Transverse colon (tissue), 4 donors: ENCODE measurements at places on chromosomes 4 and X.

DNA sequence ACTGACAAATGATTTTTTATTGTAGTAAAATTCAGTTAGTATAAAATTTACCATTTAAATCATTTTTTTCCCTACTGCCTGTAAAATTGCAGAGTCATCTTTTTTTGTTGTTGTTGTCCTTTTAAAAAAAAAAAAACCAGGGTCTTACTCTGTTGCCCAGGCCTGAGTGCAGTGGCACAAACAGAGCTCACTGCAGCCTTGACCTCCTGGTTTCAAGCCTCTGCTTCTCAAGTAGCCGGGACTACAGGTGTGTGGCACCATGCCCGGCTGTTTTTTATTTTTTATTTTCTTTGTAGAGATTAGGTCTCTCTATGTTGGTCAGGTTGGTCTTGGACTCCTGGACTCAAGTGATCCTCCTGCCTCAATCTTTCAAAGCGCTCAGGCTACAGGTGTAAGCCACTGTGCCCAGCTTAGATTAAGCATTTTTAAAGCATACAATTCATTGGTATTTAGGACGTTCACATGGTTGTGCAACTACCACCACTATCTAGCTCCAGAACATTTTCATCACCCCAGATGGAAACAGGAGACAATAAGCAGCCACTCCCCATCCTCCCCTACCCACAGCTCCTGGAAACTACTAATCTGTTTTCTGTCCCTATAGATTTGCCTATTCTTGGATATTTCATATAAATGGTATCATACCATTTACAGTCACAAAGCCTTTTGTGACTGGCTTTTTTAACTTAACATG, 59.7 kb upstream of the PGRMC2 start:
- DNase-seq, result no peak

GRCh38 chr4:62006108-62006507, 806.0 kb downstream of the ADGRL3 start:
- no peak for DNase-seq

- DNase-seq, result no peak
Observed at GRCh38 chr4:87416965-87417364, 5.4 kb upstream of the NUDT9 start.

GRCh38 chr4:174023641-174024040, 259.8 kb downstream of the FBXO8 start:
- no peak for DNase-seq

- DNase-seq, result no peak
Observed at GRCh38 chr4:6241062-6241845, 28.4 kb upstream of the WFS1 start.

GRCh38 chr4:8050555-8051206, 107.9 kb downstream of the ABLIM2 start:
- peak; percentile 58 for DNase-seq

- DNase-seq, result no peak
Observed at GRCh38 chrX:38824176-38824575, 22.9 kb downstream of the MID1IP1 start.

DNA sequence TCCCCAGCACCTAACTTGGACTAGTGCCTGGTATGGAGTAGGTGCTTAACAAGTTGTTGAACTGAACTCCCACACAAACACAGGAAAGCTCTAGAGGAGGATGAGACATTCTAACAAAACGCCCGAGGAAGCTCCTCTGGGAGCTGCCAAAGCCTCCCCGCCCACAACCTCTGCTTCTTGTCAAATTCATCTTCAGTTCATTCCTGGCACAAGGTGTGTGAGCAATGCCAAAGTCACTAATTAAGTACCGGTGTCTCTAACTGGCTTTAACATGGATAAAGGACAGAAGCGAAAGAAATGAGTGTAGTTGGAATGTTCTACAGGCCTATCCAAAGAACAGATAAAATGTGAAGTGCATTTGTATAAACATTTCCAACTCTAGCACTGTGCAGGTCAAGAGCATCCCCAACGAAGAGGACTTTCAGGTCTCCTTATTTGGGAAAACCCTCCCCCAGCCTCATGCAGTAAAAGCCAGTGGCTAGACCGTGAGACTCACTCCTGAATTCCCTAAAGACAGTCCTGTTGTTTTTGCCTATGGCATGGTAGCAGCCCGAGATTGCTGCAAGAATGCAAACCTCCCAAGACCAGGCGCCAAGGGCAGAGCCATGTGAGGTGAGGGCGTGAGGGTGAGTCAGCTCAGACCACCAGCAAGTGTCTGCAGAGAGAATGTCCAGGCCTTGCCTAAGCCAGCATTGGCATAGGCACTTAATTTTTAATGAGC, 72.2 kb upstream of the KLF3 start:
- no peak for DNase-seq

DNA sequence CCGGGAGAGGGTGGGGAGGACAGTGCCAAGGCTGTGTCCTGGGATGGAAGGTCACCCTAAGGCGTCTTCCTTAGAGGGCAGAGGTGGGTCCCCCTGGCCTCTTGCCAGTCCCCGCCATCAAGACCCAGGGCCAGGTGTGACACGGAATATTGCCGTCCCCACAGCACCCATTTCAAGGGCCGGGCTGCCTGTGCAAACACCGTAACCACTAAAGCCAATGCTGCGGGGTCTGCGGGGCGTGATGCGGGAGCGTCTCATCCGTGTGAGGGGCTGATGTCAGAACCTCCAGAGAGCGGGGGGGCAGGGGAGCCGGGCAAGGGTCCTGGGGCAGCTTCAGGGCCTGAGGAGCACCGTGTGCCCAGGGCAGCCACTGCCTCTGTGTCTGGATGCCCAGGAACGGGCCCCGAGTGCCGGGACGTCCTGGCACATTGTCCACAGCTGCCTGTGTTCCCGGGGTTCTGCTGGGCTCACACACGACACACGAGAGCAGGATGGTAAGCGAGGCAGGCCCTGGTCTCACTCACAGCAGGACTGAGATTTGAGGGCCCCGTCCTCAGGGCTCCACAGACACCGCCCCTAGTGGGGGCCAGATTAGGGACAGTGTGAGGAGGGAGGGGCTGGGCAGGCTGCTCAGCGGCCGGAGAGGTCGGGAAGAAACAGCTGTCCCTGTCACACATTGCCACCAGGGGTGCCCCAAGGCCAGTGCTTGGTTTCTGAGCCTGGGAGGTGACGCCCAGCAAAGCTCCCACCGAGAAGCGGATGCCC, 29.2 kb downstream of the NKX1-1 start:
- DNase-seq, result no peak

GRCh38 chr4:151676301-151676700, 84.5 kb downstream of the GATB start:
- DNase-seq, result no peak

DNA sequence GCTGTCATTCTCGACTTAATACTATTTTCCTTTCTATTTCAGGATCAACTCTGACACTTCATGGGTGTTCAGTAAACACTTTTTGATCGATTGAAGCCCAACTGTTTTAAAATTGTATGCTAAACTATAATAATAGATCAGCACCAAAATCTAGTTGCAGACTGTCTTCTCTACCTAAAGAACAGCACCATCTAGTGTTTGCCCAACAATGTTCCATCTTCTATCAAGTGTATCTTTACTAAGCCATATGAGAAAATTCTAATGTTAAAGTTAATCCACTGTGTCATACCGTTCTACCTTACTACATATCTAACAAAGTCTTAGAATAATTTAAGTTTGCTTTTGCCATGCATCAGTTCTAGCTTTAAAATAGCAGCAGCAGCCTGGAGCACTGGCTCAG, 113.0 kb upstream of the PRDX4 start:
- no peak for DNase-seq

DNA sequence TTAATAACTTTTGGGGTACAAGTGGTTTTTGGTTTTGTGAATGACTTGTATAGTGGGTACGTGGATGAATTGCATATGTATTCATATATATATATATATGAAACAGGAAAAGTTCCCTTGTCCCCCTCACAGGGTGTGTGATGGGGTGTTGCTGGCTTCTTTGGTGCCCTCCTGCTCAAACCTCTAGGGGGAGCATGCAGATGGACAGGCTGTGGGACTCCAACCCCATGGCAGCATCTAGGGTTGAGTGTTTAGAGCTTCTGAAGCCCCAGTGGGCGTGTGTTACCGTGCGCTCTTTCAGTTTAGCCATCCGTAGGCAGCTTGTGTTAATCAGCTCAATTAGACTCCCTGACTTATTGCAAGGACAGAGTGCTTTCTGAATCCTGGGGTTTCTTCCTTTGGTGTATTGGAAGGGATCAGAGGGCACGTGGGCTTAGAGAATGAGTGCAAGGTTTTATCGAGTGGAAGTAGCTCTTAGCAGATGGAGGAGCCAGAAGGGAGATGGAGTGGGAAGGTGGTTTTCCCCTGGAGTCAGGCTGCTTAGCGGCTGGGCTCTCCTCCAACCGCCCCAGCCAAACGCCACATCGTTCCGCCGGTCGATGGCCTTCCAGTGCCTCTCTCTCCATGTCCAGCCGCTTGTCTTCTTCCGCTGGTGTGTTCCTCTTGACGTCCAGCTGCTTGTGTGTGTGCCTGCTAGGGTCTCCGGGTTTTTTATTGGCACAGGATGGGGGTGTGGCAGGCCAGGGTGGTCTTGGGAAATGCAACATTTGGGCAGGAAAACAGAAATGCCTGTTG, 674.4 kb upstream of the LCORL start:
- no peak for DNase-seq

- DNase-seq, result no peak
Observed at GRCh38 chr4:94533405-94534223, 81.9 kb downstream of the PDLIM5 start.

- DNase-seq, result peak; percentile 88
Observed at GRCh38 chr4:40749717-40750460, at the start of gene NSUN7. NSUN7 (plus strand) TSS chr4:40749955; CDS start chr4:40750694, 739 bp downstream.

DNA sequence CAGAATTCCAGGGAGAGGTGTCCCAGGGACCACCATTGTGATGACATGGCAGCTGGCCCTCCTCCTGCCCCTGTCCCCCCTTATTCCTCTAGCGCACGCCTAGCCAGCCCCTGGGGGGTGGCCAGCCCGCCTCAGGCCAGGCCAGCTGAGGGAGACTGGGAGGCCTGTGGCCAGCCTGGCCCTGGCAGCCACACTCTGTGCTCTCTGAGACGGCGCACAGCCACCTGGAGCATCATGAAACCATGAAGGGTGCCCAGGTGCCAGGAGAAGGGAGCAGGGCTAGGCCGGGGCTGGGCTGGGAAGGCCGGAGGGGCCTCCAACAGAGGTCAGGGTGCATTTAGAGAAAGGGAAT, 14.4 kb upstream of the DUSP9 start:
- DNase-seq, result no peak

DNA sequence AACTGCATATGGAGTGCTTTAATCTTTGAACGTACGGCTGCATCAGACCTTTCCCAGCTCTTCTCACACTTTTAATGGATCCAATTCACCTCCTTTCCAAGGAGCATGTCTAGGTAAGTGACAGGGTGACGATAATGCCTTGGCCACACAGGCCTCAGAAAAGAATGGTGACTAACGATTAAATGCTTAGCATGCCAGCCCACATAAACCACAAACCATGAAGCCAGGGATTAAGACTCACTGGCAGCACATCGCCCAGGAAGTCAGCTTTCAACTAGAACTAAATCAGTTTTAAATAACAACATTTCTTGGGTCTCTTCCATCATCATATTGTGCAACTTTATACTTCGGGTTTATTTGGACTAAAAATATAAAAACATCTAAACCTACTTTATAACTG, 28.7 kb downstream of the INPP4B start:
- no peak for DNase-seq

DNA sequence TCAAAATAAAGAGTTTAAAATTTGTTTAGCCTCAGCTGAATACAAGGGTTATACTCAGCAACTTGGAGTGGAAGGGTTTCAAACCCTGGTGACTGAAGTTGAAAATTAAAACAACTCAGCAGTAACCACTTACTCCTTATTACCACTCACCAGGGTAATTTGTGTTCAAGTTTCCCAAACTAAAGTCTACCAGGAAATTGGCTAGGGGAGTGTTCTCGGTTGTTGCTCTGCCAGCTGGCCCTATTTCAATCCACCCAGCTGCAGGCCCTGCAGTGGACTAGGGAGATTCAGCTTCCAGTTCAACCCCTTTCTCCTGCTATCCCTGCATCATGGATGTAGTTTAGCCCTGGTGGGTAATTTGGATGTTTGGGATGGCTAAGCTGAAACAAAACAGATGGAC, 37.8 kb upstream of the EXOC1L start:
- peak; percentile 39 for DNase-seq

DNA sequence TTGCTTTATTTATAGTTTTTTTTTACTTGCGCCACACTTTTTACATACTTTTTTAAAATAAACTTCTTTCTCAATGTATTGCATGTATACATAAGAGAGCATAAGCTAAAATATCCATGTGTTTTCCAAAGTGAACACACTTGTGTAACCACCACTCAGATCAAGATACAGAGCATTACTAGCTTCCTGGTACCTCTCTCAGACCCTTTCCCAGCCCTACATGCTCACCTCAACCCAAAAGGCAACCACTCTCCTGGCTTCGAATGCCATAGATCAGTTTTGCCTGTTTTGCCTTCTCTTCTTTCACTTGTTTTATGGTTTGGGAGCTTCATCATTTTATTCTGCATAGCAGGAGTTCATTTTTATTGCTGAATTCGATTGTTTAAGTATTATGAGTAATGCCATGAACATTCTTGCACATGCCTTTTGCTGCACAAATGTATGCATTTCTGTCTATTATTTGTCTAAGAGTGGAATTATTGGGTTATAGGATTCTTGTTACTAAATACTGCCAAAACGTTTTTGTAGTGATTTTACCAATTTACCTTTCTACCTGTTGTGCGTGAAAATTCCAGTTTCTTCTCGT, 45.9 kb upstream of the NUDT6 start:
- DNase-seq, result no peak
